ENCODE measurements at places on chromosomes 7 and 10. TPM values are rescaled to one million over a fixed set of nuclear protein-coding genes. Genes with fewer than 3 reads are reported as not detected.

Gene MAGI2
- total RNA-seq = 2.7 TPM

Gene BICC1
- 1.1 TPM for total RNA-seq

Gene NKX2-3
- total RNA-seq = not detected

Gene NCF1
- total RNA-seq = 3.2 TPM

Gene CRHR2
- total RNA-seq = not detected

Gene AHR
- 114 TPM for total RNA-seq

Gene CFAP69
- 0.53 TPM for total RNA-seq

Data from bronchial epithelial cell (primary cell).